ENCODE measurements at places on chromosomes 5 and 9.

- no peak overlapping the region for H3K4me3 ChIP-seq
- no peaks in the 10 kb centered on the region for H3K36me3 ChIP-seq
- H3K27ac ChIP-seq = no peak overlapping the region
- H3K27me3 ChIP-seq = no peaks in the 10 kb centered on the region
- DNase-seq = no peak
Measured at GRCh38 chr5:95798545-95798944, 24.0 kb downstream of the GLRX start.

DNA sequence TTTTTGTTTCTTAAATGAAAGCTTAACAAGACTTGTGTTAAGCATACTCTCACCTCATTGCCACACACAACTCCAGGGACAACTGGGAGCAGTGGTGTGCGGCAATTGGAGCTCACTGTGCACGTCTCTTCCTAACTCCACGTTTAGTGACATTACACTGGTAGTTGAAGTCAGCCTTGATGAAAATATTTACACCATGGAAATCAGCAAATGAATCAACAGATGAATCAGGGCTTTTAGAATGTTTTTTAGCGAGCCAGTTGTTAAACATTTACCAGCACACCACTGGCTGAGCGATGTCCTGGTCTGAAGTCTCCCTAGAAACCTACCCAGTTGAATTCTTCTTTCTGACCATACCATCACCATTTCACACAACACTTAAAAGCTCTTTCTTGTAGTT lies 67.3 kb downstream of the KLHL3 start:
- no peak for DNase-seq
- no peaks in the 10 kb centered on the region for H3K36me3 ChIP-seq
- H3K27me3 ChIP-seq = no peaks in the 10 kb centered on the region
- no peak overlapping the region for H3K4me3 ChIP-seq

DNA sequence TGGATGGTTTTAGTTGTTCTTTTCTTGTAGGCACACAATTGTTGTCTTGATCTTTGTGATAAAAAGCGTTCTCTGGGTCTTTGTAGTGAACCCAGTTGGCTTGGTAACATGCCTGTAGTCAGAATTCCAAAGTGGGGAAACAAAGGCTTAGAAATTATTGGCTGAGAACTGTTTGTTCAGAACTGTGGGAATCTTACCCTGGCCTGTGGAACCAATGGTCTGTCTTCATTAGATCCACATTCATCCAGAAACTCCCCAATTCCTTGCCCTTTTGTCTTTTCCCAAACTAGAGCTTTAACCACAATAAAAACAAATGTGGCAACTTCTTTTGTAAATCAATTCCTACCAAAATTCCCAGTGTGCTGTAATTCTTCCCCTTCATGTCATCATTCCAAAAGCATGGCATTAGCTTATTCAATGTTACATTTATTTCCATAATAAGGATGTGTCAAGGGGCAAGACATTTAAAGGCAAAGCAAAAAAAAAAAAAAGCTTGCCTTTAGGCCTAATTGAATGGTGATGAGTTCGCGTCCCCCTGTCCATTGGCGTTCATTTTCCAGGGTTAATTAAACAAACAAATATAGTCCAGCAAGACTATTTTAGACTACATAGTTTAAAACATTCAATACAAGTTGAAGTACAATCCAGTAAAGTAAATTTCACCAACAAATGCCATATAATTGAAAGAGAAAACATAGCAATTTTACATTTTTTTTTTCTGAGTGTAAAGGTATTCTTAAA lies 249.8 kb upstream of the ZNF608 start:
- H3K27me3 ChIP-seq = no peaks in the 10 kb centered on the region
- DNase-seq = peak; percentile 78
- peaks cover 5% of the 10 kb centered on the region for H3K4me1 ChIP-seq

GRCh38 chr9:125633116-125633745 lies 73.8 kb downstream of the MAPKAP1 start:
- H3K4me1 ChIP-seq = no peaks in the 10 kb centered on the region
- no peak for DNase-seq
- H3K36me3 ChIP-seq = no peaks in the 10 kb centered on the region

DNA sequence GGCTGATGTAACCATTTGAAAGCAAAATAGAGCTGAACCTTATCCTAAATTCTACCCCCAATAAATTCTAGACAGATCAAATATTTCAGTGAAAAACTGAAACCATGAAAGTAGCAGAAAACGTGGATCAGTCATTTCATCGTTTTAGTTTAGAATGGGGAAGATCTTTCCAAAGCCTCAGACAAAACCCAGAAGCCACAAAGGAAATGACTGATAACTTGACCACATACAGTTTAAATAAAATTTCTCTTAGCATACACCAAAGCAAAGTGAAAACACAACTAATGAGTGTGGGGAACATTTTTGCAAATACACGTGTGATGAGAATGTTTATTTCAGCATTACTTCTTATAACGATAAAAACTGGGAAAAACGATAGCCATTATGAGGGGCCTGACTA lies 284.8 kb downstream of the ADGRV1 start:
- peaks cover 18% of the 10 kb centered on the region for H3K36me3 ChIP-seq
- no peaks in the 10 kb centered on the region for H3K27me3 ChIP-seq
- no peaks in the 10 kb centered on the region for H3K4me1 ChIP-seq
- no peak overlapping the region for H3K4me3 ChIP-seq

DNA sequence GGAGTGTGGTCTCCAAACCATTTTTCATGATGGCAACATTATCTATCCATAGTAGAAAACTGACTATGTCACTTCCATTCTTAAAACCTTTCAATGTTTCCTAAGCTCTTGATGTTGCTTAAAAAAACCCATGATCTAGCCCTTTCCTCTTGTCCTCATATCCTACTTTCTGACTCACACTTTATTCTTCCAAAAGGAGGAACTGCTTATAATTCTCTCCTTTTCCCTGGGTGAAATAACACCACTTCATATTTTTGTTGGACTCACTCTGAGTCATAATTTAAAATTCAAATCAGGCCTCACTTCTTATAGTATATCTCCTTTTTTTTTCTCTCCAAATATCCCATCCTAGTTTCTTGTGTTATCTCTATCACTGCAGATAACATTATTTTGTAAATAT lies 513.9 kb downstream of the MAN2A1 start:
- H3K27me3 ChIP-seq = no peaks in the 10 kb centered on the region
- peaks cover 8% of the 10 kb centered on the region for H3K36me3 ChIP-seq
- H3K4me3 ChIP-seq = no peak overlapping the region
- H3K4me1 ChIP-seq = no peaks in the 10 kb centered on the region
- no peak overlapping the region for H3K27ac ChIP-seq
- DNase-seq = no peak

GRCh38 chr9:69204849-69205248 lies 30.8 kb downstream of the TJP2 start:
- H3K36me3 ChIP-seq = no peaks in the 10 kb centered on the region
- no peak for DNase-seq
- H3K27me3 ChIP-seq = no peaks in the 10 kb centered on the region
- no peak overlapping the region for H3K27ac ChIP-seq
- H3K4me1 ChIP-seq = peaks cover 10% of the 10 kb centered on the region
- no peak overlapping the region for H3K4me3 ChIP-seq

DNA sequence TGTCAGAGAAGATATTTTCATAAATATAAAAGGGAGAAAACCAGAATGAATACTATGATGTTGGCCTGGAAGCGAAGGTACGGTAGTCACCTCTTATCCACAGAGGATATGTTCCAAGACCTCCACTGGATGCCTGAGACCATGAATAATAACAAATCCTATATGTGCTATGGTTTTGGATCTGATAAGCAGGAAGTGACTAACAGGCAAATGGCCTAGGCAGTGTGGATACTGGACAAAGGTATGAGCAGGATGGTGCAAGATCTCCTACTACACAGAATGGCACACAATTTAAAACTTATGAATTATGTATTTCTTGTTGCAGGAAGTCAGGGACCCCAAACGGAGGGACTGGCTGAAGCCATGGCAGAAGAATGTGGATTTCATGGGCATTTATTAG lies 48.2 kb downstream of the ADAMTS12 start:
- no peak overlapping the region for H3K27ac ChIP-seq
- no peak for DNase-seq
- peaks cover 2% of the 10 kb centered on the region for H3K4me1 ChIP-seq
- H3K4me3 ChIP-seq = no peak overlapping the region
- no peaks in the 10 kb centered on the region for H3K36me3 ChIP-seq
- no peaks in the 10 kb centered on the region for H3K27me3 ChIP-seq

DNA sequence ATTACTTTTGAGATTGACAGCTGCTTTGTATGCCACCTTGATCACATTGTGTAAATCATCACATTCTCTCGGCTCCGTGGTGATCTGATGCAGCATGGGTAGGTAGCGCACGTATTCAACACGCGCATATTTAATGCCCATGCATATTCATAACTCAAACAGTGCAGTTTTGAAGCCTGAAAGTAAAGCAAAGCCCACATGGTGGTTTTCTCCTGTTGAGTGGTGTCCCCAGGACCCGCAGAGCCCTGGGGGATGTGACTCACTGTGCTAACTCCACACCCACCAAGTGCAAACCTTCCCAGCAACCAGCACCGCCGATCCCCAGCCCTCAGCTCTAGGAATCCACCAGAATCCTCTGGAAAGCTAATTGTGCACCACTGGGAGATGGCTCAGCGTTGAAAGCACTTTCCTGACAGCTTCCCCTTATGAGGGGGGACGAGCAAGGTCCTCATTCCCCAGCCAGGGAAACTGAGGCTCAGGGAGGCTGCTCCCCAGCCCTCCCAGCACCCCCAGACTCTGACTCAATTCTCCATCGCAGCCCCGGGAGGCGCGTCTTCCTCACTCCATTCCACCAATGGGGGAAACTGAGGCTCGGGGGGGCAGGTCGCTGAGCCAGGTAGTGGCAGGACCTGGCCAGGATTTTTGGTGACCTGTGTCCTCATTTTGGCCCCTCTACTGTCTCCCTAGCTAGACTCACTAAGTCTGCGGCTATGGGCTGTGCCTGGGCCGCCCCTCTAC lies 46.4 kb downstream of the SARDH start:
- no peaks in the 10 kb centered on the region for H3K36me3 ChIP-seq
- H3K4me1 ChIP-seq = peaks cover 5% of the 10 kb centered on the region
- no peak overlapping the region for H3K27ac ChIP-seq
- H3K4me3 ChIP-seq = no peak overlapping the region

GRCh38 chr9:99361817-99362216 lies 139.7 kb downstream of the SEC61B start:
- peaks cover 6% of the 10 kb centered on the region for H3K4me1 ChIP-seq
- H3K27ac ChIP-seq = no peak overlapping the region
- no peaks in the 10 kb centered on the region for H3K36me3 ChIP-seq
- DNase-seq = peak; percentile 14
- no peaks in the 10 kb centered on the region for H3K27me3 ChIP-seq

DNA sequence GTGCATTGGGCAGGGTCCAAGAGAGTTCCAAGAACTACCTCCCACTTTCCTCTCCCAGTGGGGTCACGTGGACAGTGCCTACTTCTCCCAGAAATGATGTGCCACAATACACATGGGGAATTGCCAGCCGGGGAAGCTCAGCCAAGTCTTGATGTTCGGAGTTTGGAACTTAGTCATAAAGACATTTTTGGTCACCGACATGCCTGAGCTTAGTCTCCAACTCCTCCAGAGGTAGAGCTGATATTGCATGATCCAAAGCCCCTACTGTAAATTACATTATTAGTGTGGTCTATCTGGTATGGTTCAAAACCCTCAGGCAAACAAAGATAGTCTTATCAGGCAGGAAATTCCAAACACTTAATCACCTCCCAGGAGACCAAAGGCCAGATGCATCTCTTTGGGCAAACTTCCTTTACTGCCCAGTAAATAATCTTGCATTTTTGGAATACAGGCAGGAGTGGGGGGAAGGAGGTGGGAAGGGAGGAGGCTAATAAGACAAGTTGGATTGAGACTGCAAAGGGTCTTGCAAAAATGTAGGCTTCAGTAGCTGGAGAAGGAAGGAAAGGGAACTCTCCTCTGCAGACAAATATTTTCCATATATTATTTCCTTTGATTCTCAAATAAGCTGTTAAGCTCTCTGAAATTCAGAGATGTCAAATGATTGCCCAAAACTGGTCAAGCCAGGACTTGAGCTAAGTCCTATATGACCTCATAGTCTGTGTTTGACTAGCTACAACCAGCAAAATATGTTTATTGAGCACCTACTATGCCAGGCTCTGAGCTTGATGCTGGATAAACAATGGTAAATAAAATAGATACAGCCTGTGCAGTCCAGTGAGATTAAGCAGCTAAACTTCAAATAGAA lies 99.4 kb downstream of the DRD1 start:
- no peak overlapping the region for H3K4me3 ChIP-seq
- no peaks in the 10 kb centered on the region for H3K4me1 ChIP-seq
- DNase-seq = no peak
- H3K36me3 ChIP-seq = no peaks in the 10 kb centered on the region

DNA sequence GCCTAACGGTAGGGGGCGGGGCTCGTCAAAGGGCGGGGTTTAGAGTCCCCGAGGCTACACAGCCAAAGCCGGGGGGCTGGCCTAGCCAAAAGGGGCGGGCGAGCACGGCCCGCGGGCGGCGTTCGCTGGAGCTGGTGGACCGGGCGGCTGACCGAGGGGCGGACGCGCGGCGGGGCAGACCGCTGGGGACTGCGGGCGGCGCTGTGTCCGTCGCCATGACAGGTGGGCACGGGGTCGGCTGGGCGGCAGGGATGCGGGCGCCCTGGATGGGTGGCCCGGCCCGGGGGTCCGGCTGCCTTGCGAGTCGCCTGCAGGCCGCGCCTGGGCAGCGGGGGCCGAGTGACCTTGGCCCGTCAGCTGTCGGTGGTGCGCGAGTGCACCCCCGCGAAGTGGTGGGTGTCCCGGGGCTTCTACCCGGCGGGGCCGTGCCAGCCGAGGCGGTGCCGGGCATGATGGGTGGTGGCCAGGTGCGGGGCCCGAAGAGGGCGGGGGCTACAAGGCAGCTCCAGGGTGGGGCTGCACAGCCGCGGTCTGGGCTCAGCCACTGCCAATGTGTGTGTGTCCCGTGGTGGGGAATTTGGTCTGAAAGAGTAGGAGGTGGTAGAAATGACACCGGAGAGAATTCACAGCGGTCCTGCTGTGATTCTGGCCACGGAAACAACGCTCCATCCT lies at the start of gene CARD19:
TSS of gene CARD19 (plus strand) at position 87 of the 672 bp plus-strand sequence. CDS start at position 216, 129 bp downstream.
- DNase-seq = peak; percentile 31
- no peaks in the 10 kb centered on the region for H3K36me3 ChIP-seq
- no peaks in the 10 kb centered on the region for H3K27me3 ChIP-seq
- peak within 1 kb of the TSS; percentile 89 for H3K27ac ChIP-seq

- H3K4me1 ChIP-seq = peaks cover 24% of the 10 kb centered on the region
- H3K27ac ChIP-seq = no peak overlapping the region
- H3K4me3 ChIP-seq = no peak overlapping the region
- H3K27me3 ChIP-seq = no peaks in the 10 kb centered on the region
- DNase-seq = no peak
Measured at GRCh38 chr5:125272357-125272756, 525.9 kb upstream of the ZNF608 start.

GRCh38 chr9:121282277-121283079 lies 14.5 kb downstream of the GSN start:
- no peaks in the 10 kb centered on the region for H3K36me3 ChIP-seq
- no peak overlapping the region for H3K27ac ChIP-seq
- no peak overlapping the region for H3K4me3 ChIP-seq
- DNase-seq = no peak
- H3K27me3 ChIP-seq = no peaks in the 10 kb centered on the region

Data from neuronal stem cell (in vitro differentiated cells).